ENCODE measurements at places on chromosomes 2 and 18.

DNA sequence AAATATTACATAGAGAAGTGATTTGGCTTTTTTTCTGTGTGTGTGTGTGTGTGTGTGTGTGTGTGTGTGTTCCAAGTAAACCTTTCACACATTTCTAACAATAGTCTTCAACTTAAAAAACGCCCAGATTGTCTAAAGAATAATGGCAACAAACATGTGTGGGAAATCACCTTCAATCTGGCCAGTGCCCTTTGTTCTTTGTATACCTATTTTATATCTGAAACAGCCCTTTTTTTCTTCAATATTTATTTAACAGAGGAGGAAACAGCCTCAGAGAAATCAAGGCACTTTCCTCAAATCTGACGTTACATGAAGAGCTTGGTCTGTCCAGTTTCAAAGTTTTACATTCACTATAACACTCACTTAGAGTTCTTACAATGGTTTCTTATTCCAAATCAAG lies 25.3 kb downstream of the CCDC195 start:
- no peak for DNase-seq

GRCh38 chr2:52473526-52473925 lies 1294.1 kb upstream of the CHAC2 start:
- no peak for DNase-seq

GRCh38 chr2:38073211-38074057 lies 2.5 kb downstream of the CYP1B1 start:
- no peak for DNase-seq

- no peak for DNase-seq
These were observed 2.1 kb downstream of the HK2 start for GRCh38 chr2:74835831-74836674.

DNA sequence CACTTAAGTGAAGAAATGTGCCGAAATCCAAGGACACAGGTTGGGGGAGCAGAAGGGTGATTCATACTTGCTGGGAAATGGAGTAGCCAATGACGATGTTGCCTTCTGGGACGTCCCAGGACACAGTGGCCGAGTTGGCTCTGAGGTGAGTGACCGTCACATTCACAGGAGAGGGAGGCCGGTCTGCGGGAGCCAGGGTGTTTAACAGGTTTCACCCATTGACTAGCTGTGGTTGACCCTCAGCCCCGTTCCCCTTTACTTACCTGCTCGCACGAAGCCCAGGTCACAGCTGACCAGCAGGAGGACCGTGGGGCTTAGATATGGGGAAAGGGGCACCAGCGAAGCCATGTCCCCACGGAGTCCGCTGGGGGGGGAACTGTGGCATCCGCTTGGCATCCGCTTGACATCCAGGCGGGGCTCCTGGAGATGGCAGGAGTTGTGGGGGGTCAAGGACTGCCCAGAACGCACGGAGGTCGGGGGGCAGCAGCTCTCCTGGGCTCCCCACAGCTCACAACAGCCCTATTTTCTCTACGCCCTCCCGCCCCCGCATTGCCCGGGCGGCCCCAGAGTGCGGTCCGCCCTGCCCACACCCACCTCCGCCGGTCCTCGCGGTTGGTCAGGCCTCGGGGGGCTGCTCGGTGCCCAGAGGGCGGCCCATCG lies 586 bp downstream of the FNDC4 start:
- DNase-seq = no peak

DNA sequence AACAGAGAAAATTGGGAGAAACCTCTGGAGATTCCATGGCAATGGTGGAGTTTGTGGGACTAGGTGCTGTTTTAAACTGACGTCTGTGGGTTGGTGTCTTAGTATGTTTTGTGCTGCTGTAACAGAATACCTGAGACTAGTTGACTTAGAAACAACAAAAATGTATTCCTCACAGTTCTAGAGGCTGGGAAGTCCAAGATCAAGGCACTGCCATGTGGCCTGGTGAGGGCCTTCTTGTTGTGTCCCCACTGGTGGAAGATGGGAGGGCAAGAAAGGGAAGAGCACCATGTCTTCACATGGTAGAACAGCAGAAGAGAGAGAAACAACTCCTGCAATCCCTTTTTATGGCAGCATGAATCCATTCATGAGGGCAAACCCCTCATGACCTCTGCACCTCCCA lies 6.8 kb upstream of the ZC3H6 start:
- no peak for DNase-seq

GRCh38 chr2:26488463-26489212 lies 10.7 kb upstream of the OTOF start:
- no peak for DNase-seq

DNA sequence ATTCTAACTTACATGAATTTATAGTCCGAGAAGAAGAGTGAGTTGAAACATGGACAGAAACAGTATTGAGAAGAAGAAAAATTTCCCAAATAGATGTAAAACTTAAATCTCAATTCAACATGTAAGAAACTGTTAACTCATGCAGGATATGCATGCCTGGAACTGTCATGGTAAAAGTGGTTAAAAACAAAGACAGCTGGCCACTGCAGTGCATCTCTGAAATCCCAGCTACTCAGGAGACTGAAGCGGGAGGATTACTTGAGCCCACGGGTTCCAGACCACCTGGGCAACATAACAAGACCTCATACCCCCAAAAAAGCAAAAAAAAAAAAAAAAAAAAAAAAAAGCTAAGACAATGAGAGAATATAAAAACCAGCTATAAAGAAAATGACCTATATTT lies 93.0 kb upstream of the TTC27 start:
- no peak for DNase-seq

DNA sequence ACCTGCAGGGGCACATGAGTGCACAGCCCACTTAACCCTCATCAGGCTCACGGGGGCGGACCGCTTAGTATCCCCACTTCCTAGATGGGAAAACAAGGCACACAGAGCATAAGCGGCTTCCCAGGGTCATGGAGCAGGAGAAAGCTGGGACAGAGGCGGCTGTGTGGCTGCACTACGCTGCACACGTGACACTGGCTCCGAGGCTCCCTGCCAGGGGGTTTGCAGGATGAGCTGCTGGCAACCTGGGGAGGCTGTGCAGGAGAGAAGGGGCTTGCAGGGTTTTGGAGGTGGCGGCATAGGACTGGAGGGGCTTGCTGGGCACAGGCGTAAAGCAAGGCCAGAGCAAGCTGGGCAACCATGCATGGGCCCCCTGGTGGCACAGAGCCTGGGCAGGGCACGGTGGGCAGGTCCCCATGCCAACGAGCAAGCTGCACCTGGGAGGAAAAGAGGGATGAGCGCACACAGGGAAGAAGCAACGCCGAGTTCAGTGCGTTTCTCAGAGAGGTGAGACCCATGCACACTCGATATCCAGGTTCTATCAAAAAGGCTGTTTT lies 268.6 kb downstream of the HDAC4 start:
- DNase-seq = no peak

GRCh38 chr2:53182601-53183000 lies 585.0 kb upstream of the CHAC2 start:
- no peak for DNase-seq

- DNase-seq = no peak
These were observed 20.5 kb downstream of the ADAM17 start for GRCh38 chr2:9535177-9535576.

DNA sequence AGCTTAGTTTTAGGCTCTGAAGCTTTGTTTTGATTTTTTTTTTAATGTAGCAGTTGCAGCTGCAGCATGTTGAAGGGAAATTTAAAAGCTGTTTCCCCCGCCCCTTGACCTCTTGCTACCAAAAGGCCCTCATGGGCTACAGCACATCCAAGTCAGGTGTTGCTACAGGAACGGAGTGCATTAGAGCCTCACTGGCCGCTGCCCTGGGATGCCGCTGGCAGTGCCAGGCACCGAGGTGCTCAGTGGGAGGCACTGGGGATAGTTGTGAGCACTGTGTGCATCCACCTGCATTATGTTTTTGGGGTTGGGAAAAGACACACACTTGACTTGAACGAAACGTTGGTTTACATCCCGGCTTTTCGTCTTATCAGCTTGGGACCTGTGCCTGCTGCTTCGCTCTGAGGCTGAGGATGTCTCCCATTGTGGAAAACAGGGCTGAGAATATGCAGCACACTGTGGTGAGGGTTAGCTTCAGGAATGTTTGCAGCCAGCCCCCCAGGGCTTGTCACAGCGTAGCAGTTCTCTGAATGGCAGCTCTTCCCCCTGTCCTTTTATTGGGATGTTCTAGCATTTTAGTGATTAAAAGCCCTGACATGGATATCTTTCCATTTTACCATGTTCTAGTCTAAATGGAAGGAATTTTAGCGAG lies 24.1 kb downstream of the DCDC2C start:
- DNase-seq = no peak

DNA sequence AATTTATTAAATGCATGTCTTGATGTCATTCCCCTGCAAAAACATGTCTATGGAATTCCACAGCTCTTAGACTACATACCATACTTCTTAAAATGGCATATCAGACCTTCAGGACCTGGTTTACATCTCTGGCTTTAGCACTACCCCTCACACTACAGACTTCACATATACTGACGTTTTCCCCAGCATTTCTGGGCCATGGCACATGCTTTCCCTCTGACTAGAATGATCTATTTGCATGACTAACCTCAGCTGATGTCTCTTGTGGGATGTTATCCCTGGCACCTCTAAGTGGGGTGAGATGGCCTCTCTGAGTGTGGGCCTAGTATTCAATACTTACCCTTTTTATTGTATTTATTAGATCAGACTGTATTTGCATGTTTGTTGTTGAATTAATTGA lies 381.6 kb downstream of the ERBB4 start:
- DNase-seq = no peak

DNA sequence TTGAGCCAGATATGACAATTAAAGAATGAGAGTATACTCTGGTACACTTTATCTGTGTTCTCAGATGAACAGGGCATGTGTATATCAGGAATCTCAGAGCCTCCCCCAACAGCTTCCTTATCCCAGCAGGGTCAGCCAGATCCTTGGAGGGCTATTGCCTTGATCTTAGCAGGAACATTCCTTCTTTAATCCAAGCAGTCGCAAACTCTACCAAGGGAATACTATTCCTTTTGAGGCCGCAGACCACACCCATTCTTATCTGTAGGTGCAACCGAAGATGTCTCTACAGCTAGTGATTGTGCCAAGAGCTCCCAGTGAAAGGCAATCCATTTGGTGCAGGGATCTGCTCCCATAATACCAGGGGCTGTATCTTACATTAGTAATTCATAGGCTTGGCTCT lies 118.3 kb upstream of the DOK6 start:
- no peak for DNase-seq

- DNase-seq = no peak
These were observed 51.4 kb downstream of the TRPM8 start for GRCh38 chr2:233968556-233968955.

DNA sequence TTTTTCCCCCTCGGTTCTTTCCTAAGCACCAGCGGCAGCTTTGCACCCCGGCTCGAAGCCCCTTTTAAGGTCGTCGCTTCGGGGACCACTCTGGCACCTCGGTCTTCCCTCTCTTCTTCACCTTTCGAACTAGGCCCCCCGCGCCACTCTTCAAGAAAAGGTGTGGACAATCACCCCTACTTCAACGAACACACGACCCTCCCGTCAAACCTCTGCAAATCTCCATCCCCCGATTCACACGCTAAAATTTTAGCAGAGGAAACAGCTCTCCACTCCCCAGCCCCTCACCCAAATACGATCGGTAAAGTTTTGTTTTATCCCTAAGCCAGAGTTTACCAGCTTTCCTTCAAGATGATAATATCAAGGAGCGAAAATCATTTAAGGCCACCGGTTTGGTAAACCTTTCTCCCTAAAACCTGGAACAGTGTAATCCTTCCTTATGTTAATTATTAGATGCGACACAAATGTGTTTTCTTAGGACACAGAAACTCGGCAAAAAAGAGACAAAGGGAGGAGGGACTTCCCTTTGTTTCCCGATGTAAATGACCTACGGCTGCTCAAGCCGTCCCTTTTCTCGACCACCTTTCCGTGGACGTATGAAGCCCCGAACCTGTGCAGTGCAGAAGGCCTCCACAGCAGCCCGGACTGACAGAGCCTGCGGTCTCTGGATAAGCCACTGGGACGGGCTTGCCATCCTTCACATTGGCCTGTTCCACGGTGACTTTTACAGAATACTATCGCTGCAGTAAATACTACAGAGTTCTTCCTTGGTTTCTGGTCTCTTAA lies 85.2 kb downstream of the RBMS1 start:
- no peak for DNase-seq

DNA sequence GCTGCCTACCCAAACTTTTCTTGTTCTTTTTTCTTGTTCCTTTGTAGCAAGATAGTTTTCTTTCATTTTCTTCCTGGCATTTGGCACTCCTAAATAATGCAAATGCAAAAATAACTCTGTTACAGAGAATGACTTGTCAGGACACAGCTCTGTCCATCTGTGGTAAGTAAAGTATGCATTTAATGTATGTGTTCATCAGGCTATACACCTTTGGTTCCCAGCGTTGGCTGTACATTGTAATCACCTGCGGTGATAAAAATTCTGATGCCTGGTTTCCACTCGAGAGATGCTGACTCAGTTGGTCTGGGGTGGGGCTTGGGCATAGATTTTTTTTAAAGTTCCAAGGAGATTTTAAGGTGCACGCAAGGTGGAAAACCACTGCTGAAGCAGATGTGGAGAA lies at the start of gene SERPINB13:
Gene SERPINB13 (plus strand): TSS at position 378 of the 400 bp plus-strand sequence. CDS start 1,325 bp downstream, outside the sequence.
- no peak for DNase-seq

DNA sequence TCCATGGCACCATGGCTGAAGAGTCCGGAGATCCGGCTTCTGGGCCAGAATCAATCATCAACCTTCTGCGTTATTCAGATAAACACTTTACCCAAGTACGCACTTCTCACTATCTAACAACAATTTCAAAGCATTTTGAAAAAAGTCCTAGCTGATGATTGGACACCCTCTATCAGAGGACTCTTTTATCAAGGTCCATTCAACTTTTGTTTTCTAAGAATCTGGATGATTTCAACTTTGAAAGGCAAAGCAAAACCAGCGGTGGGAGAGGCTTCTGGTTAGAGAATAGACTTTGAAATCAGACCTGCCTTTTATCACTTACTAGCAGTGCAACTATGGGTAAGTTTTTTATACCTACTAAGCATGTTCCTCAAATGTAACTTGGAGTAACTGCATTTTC lies 293.6 kb upstream of the TNP1 start:
- DNase-seq = no peak

DNA sequence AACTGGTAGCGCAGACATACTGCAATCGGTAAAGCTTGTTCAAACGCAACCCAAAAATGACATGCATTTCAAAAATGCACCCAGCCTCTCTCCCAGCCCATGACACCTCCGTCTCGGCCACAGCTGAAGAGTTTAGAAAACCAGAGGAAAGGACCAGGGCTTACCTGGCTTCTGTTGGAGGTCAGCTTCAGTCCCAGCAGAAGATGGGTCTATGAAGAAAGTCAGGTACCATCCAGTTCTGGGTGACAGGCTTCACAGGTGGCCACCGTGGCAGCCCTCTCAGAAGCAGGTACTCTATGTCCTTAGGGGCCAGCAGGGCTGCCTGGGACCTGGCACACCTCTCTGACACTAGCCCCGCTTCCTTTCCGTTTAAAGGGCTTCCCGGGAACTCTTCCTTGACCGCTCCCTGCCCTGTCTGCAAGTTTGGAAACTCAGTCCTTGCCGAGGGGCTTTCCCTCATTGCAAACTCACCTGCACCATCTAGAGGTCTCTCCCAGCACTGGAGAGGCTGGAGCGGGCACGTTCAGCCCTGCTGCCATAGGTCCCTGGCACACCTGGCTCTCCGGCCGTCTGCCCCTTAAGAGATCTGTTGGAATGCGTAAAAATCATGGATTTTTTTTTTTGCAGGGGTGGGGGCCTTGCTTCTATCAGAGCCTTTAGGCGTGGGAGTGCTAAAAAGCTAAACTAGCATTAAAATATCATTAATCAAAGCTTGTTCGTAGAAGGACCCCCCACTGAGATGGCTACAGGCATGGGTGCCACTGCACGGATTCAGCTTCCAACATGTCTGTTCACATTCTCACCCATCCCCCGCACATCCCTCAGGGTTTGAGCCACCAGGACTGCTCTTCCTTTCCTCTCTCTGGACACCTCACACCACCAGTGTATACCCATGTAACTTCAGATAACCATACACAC lies at the start of gene EDAR:
Gene EDAR (minus strand): TSS at position 425 of the 918 bp plus-strand sequence. CDS start 58,206 bp downstream, outside the sequence.
- peak; percentile 18 for DNase-seq

- no peak for DNase-seq
These were observed 50.0 kb downstream of the CPO start for GRCh38 chr2:206989311-206989710.
